ENCODE measurements at places on chromosomes 16 and 17. TPM values are rescaled to one million over a fixed set of nuclear protein-coding genes. Genes with fewer than 3 reads are reported as not detected.

GRCh38 chr17:18380471-18381157 lies 3.0 kb downstream of the EVPLL start:
- no peak for DNase-seq

- DNase-seq: no peak
Measured at GRCh38 chr17:34169496-34169895, 85.6 kb upstream of the CCL2 start.

DNA sequence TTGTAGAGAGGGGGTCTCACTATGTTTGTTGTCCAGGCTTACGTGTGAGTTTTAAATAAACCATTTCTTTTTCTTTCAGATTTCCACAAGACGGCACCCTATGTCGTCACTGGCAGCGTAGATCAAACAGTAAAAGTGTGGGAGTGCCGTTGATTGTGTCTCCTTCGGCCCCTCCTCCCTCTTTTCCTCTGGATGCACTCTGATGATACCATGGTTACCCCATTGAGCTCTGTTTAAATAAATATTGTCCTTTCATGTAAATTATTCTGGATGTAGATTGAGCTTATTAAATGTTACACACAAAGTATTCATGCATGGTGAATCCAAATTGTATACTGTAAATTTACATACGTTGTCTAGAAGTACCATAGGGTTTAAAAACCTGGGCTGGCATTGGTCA lies 29.9 kb downstream of the CLUH start:
- DNase-seq: no peak

DNA sequence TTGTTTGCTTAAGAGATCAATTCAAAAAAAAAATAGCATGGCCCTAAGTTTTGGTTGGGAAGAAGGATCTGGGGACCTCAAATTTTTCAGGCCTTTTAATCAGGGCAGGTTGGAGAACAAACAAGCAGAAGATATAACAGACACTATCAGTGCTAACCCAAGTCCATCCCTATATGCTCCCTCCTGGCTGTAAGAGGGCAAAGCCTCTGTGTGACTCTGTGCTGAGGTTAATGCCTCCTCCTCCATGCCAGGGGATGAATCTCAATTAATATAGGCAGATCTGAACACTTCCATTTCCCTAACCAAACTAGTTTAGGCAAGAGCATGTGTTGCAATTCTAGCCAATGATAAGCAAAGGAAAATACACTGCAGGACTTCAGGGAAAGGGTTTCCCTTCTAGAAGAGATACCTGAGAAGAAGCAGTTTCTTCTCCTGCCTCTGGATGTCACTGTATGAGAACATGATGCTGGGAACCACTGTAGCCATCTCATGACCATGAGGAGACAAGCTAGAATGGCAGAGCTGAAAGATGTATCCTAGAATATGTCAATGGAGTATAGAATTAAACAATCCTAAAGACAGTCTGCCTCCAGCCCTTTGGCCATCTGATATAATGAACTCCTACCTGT lies 76.0 kb downstream of the CHD9NB start:
- peak; percentile 3 for DNase-seq

DNA sequence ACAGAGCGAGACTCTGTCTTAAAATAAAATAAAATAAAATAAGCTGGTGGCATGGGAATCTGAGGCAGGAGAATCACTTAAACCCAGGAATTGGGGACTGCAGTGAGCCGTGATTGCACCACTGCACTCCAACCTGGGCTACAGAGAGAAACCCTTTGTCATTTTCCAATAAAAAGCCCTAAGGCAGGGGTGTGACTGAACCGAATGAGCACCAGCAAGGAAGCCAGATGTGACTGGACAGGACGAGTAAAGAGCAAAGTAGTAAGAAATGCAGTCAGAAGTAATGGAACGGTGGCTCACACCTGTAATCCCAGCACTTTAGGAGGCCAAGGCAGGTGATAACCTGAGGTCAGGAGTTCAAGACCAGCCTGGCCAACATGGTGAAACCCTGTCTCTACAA lies 3.8 kb upstream of the RPL23 start:
- DNase-seq: no peak

GRCh38 chr17:49108318-49108717 lies 24.3 kb upstream of the B4GALNT2 start:
- DNase-seq: peak; percentile 71

DNA sequence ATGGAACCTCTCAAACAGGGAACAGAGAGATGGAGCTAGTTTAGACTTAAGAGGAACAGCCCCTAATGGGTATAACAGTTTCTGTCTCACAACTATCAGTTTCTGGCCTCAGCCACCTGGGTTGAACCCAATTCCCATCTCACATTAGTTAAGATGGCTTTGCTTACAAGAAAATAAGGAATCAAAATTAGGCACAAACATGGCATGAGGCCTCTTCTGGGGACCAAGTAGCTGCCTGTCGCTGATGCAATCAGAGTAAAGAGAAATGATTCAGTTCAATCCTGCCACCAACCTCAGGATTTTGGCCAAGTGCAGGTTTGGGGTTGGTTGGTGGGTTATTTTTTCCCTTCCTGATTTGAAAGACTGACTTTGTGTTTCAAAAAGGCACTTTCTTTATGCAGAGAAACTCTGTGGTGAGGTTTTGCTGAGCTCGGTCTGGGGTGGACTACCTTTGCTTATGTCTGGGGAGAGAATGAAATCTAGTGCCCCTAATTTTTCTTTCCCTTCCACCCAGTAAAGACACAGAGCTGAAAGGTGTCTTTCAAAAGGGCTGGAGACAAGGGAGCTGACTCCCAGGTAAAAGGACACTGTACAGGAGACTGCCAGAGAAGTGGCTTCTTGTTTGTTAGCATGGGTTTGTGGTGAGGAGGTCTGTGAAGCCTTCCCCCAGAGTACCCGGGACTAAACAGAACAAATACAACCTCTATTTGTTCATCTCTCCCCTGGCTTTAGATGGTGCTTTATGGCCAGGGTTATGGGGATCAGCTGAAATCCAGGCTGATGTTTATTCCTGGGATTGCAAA lies 44.8 kb upstream of the NFAT5 start:
- no peak for DNase-seq

DNA sequence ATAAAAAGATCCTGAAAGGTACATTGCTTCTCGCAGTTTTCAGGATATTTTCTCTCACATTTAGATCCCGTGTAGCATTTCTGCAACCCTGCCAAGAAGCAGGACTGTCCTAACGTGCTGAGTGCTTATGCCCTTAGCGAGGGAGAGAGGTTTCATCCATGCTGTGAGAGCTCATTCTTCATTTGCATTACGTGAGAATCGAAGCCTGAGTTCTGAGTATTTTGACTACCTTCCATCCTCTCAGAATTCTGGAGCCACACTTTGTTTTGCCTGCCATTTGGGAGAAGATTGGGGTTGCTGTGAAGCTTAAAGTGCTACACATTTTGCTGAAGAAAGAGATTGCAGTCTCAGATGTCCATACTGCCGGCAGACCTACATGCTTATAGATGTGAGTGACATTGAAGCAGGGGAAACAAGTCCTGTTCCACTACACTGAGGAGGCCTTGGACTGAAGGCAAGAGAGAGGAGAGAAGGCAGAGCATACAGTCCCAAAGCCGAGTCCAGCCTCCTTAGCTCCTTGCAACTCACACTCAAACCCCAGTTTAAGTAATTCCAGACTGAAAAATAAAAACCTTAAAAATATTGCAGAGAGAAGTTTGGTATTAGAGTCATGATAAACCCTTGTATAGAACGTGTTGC lies 183.0 kb downstream of the PRKCA start:
- DNase-seq: no peak

- no peak for DNase-seq
Measured at GRCh38 chr17:57962279-57963148, 7.3 kb upstream of the CUEDC1 start.

- no peak for DNase-seq
Measured at GRCh38 chr17:17564896-17565295, 26.6 kb downstream of the PEMT start.

- DNase-seq: no peak
Measured at GRCh38 chr17:55301521-55302406, 37.0 kb downstream of the HLF start.

DNA sequence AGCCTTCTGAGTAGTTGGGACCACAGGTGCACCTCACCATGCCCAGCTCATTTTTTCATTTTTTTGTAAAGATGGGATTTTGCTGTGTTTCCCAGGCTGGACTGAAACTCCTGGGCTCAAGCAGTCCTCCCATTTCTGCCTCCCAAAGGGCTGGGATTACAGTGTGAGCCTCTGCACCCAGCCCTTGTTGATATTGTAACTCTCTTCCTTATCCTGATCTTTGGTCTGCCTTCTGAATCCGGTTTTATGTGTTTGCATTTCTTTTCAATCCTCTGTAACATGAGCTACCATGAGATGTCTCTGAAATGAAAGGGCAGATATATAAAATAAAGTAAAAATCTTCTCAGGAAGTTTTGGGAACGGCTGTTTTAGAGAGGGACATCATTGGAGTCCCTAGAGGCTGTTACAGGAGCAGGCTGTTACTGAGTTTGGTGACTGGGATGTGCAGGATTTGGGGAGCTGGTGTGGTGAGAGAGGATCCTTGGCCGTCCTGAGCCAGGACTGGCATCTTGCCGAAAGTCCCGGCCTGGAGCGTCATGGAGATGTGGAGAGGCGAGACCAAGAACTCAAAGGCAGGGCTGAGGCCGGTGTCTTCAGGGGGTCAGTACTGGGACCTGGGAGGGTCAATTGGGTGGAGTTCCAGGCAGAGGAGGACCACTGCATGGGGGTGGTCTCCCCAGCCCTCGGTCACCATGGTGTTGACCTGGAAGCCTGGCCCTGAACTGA lies 39.4 kb downstream of the ATP2C2 start:
- no peak for DNase-seq

GRCh38 chr16:58077796-58078195 lies 51.4 kb downstream of the CFAP20 start:
- no peak for DNase-seq

DNA sequence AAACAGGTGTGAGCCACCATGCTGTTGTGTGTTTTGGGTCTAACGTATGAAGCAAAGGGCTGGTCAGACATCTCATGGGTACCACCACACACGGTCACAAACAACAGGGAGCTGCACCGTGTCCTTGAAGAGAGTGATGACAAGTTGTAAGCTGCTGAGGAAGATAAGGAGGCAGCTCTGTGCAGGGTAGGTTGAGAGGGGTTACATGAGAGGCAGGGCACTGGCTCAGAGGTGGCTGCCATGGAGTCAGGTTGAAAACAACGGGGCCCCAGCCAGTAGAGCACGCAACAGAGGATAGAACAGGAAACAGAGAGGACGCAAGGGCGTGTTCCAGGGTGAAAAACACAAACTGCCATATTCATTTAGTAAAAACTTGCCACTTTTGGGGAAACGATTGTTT lies 52.2 kb downstream of the TRARG1 start:
- DNase-seq: no peak

- no peak for DNase-seq
Measured at GRCh38 chr16:72961115-72961832, 86.7 kb downstream of the ZFHX3 start.

DNA sequence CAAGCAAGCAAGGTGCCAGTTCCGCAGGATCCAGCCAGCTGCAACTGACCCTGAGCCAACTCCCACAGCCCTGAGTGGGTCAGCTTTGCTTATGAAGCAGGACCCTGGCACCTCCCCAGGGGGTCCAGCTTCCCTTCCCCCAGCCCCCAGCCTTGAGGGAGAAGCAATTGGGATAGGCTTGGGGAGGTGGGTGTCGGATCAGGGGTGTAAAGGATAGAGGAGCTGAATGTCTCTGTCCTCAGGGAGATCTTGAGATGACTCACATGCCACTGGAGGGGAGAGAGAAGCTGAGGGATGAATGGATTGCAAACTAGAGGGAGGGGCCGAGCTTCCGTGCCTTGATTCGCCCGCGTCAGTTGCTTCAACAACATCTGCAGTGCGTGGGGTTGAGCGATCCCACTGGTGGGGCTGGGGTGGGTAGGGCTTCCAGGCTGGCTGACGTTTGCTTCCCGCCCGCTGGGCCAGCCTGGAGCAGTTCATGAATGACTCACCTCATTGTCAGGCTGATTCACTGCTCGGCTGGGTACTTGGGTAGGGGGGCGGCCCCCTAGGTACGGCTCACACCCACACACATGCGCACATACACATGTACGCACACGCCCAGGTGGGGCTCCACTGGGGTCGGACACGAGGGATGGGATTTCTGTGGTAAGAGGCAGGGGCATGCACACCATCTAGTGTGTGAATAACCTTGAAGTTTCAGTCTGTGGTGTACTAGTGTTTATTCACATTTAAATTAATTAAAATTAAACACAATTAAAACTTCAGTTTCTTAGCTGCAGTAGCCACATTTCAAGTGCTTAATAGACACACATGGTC lies 3.6 kb upstream of the HROB start:
- DNase-seq: peak; percentile 100

GRCh38 chr17:7220593-7221277 lies 997 bp downstream of the ACADVL start:
- DNase-seq: peak; percentile 78

MEOX1 gene
- total RNA-seq: not detected

TMEM88 gene
- total RNA-seq: 0.88 TPM

KRT32 gene
- total RNA-seq: not detected

NPIPA3 gene
- total RNA-seq: 0.82 TPM

ZACN gene
- total RNA-seq: 0.06 TPM

GAST gene
- not detected for total RNA-seq

EFCAB5 gene
- 0.33 TPM for total RNA-seq

KARS1 gene
- total RNA-seq: 352 TPM

VTN gene
- not detected for total RNA-seq

C17orf107 gene
- 0.07 TPM for total RNA-seq

NSF gene
- 38.2 TPM for total RNA-seq

SLC38A8 gene
- not detected for total RNA-seq

CIAPIN1 gene
- 103 TPM for total RNA-seq

MYL4 gene
- total RNA-seq: not detected

ETV4 gene
- 75.9 TPM for total RNA-seq
